ENCODE measurements at places on chromosomes 3 and 15.

- no peak for DNase-seq
These were observed 294.4 kb upstream of the SLCO3A1 start for GRCh38 chr15:91559066-91559465.

GRCh38 chr15:85112997-85113396, 131.3 kb downstream of the PDE8A start:
- no peak for DNase-seq

DNA sequence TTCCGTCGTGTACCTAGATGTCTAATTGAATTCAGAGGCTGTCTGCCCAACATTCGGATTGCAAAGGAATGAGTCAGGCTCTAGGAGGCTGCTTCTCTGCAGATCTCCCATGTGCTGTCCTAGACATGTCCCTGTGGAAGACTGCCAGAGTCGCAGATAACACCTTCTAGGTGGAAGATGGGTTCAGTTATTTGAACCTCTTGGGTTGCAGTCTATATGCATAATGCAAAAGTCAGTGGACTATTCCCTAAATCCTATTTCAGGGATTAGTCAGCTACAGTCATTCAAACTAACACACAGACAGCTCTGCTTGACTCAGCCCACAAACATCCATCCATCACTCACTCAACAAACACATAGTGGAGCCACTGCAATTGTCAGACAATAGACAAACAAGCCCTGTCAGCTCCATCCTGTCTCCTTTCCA, 300.0 kb upstream of the CTNNB1 start:
- DNase-seq: no peak

DNA sequence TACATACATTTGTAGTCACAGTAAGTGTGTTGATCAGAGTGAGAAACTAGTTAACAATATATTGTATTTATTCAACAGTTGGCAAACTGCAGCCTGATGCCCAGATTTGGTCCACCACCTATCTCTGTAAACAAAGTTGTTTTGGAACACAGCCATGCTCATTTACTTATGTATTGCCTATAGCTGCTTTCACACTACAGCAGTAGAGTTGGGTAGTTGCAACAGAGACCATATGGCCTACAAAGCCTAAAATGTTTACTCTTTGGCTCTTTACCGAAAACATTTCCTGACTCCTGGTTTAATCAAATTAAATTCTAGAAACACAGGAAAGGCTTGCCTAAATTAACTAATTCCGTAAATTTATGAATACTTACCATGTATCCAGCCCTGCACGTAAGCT, 39.4 kb downstream of the CMC1 start:
- no peak for DNase-seq

- no peak for DNase-seq
These were observed 92.2 kb downstream of the ST6GAL1 start for GRCh38 chr3:187022403-187023029.

Data from suppressor macrophage treated with lipopolysaccharide for 4 hours (primary cell).